ENCODE measurements at places on chromosomes 13 and 19.
A peak's percentile ranks its signal among the peaks of the same experiment; 100 is the strongest.

DNA sequence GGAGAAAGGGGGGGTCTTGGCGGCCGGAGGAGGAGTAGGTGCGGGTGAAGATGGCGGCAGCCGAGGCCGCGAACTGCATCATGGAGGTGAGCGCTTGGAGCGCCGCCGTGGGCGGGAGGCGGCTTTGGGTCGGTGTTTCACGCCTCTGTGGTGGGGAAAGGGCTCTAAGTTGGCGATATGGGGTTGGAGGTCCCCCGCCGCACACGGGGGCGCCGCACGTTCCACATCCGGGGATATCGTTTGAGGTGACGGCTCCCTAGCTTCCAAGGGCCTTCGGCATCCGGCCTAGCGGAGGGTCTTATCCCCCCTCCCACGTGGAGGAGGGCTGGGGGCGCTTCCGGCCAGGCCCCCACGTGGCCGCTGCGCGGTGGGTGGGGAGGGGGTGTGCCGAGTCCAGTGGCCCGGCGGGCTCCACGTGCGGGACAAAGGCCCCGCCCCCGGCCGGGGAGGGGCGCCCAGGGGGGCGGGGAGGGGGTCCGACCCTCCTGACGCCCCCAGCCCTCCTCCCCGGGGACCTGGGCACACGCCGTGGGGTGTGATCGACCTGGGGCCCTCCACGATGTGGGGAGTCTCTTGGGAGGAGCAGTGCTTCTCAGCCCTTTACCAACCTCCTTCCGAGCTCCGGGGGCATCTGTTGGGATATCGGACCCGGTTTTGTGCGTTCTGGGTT is at the start of gene PRMT1:
Gene PRMT1 (plus strand): TSS at position 41 of the 670 bp plus-strand sequence. CDS start 10 bp downstream, at position 51.
- peak within 1 kb of the TSS; percentile 92 for H3K27ac ChIP-seq
- peaks cover 60% of the 10 kb centered on the region for H3K4me1 ChIP-seq
- no peaks in the 10 kb centered on the region for H3K27me3 ChIP-seq
- DNase-seq = no peak
- peak within 1 kb of the TSS; percentile 97 for H3K4me3 ChIP-seq

GRCh38 chr19:2683430-2684003 is 19.0 kb downstream of the GNG7 start:
- no peak overlapping the region for H3K4me3 ChIP-seq
- DNase-seq = no peak
- H3K4me1 ChIP-seq = no peaks in the 10 kb centered on the region
- no peaks in the 10 kb centered on the region for H3K27me3 ChIP-seq
- H3K27ac ChIP-seq = no peak overlapping the region

- H3K4me3 ChIP-seq = no peak overlapping the region
- H3K27me3 ChIP-seq = no peaks in the 10 kb centered on the region
- no peaks in the 10 kb centered on the region for H3K4me1 ChIP-seq
- H3K36me3 ChIP-seq = no peaks in the 10 kb centered on the region
These were observed 39.2 kb upstream of the MIR17HG start for GRCh38 chr13:91308299-91308698.

GRCh38 chr19:15249972-15250639 is 17.9 kb upstream of the EPHX3 start:
- no peak for DNase-seq
- peaks cover 91% of the 10 kb centered on the region for H3K4me1 ChIP-seq
- peaks cover 71% of the 10 kb centered on the region for H3K36me3 ChIP-seq
- H3K4me3 ChIP-seq = peak overlapping the region; percentile 15

- H3K4me3 ChIP-seq = no peak overlapping the region
- H3K36me3 ChIP-seq = peaks cover 10% of the 10 kb centered on the region
- no peaks in the 10 kb centered on the region for H3K27me3 ChIP-seq
These were observed 3.7 kb upstream of the NDUFS7 start for GRCh38 chr19:1379961-1380489.

- H3K27ac ChIP-seq = no peak overlapping the region
- DNase-seq = no peak
- H3K4me1 ChIP-seq = peaks cover 14% of the 10 kb centered on the region
- peak overlapping the region; percentile 26 for H3K4me3 ChIP-seq
These were observed 9.1 kb upstream of the SHISA7 start for GRCh38 chr19:55451965-55452748.

DNA sequence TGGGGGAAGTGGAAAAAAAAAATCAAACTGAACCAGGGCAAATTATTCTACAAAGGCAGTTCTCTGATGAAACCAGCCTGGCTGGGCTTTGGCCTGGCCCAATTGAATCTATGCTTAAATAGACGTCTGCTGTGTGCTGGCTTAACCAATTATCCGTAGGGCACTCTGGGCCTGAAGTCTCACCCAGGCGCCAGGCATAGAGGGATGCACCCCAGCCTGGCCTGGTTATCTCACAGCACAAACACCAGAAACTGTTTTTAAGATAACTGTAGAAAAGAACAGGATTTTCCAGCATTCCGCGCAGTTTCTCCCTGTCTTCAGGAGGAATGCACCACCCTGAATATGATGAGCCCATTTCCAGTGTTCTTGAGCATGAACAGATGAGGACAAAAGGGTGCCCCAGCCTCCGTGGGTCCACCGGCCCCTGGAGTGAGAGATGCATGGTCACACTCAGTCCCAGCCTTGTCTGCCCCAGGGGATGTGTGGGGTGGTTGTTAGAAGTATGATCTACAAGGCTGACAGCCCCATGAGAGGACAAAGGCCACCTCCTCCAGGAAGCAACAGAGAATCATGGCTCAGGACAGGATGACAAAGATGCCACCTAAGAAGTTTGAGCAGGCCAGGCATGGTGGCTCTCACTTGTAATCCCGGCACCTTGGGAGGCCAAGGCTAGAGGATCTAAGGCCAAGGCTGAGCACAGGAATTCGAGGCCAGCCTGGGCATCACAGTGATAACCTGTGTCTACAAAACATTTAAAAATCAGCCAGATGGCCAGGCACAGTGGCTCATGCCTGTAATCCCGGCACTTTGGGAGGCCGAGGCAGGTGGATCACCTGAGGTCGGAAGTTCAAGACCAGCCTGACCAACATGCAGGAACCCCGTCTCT is 50.2 kb downstream of the PEPD start:
- H3K27me3 ChIP-seq = no peaks in the 10 kb centered on the region
- H3K4me3 ChIP-seq = no peak overlapping the region
- H3K36me3 ChIP-seq = peaks cover 36% of the 10 kb centered on the region
- no peak overlapping the region for H3K27ac ChIP-seq
- DNase-seq = no peak

DNA sequence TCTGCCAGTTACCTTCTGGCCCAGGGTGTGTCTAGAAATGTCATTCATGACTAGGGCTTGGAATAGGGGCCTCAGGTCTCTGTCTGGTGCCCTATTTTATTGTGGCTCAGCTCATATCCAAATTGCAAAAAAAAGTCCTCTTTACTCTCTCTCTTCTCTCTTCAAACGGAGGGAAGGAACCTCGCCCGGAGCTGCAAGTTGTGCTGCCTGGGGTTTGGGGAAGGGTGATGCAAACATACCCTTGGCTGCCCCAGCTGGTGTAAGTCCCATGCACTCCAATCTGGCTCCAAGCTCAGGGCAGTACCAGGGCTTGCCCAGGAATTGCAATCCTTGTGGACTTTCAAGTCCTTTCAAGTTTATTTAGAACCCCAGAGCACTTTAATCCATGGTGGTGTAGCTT is 549.6 kb downstream of the PCDH17 start:
- no peak overlapping the region for H3K27ac ChIP-seq
- DNase-seq = no peak
- H3K4me3 ChIP-seq = no peak overlapping the region

GRCh38 chr19:52786078-52786463 is 520 bp downstream of the ZNF600 start:
- no peak for DNase-seq
- H3K4me1 ChIP-seq = peaks cover 16% of the 10 kb centered on the region
- H3K27me3 ChIP-seq = no peaks in the 10 kb centered on the region
- peaks cover 5% of the 10 kb centered on the region for H3K36me3 ChIP-seq
- peak overlapping the region; percentile 66 for H3K4me3 ChIP-seq

GRCh38 chr19:56245121-56245740 is 27.3 kb upstream of the EDDM13 start:
- H3K27me3 ChIP-seq = no peaks in the 10 kb centered on the region
- H3K27ac ChIP-seq = no peak overlapping the region
- H3K4me1 ChIP-seq = no peaks in the 10 kb centered on the region

GRCh38 chr19:28898249-28898648 is 314.7 kb downstream of the UQCRFS1 start:
- H3K36me3 ChIP-seq = no peaks in the 10 kb centered on the region
- no peaks in the 10 kb centered on the region for H3K4me1 ChIP-seq
- H3K4me3 ChIP-seq = no peak overlapping the region
- no peak for DNase-seq
- H3K27me3 ChIP-seq = no peaks in the 10 kb centered on the region

DNA sequence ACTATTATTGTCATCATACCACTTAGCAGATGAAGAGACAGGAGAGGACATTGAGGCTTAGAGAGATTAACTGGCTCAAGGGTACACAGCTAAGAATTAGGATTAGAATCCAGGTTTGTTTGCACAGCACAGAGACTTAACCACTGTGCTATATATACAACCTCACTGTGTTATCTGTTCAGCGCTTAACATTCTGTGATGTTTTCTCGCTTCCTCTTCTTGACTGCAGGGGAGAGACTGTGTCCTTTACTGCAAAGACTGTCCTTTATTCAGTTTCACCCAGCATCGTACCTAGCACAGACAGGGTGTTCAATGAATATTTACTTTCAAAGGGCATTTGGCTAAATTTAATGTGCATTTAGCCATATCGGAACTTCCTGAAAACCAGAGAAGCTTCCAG is 54.9 kb upstream of the PCDH8 start:
- no peaks in the 10 kb centered on the region for H3K27me3 ChIP-seq
- H3K27ac ChIP-seq = no peak overlapping the region
- no peaks in the 10 kb centered on the region for H3K4me1 ChIP-seq
- H3K4me3 ChIP-seq = no peak overlapping the region
- H3K36me3 ChIP-seq = no peaks in the 10 kb centered on the region
- DNase-seq = no peak

GRCh38 chr13:98483601-98484288 is 93.2 kb downstream of the STK24 start:
- no peak for DNase-seq
- peak overlapping the region; percentile 75 for H3K27ac ChIP-seq
- H3K27me3 ChIP-seq = no peaks in the 10 kb centered on the region
- H3K36me3 ChIP-seq = no peaks in the 10 kb centered on the region

DNA sequence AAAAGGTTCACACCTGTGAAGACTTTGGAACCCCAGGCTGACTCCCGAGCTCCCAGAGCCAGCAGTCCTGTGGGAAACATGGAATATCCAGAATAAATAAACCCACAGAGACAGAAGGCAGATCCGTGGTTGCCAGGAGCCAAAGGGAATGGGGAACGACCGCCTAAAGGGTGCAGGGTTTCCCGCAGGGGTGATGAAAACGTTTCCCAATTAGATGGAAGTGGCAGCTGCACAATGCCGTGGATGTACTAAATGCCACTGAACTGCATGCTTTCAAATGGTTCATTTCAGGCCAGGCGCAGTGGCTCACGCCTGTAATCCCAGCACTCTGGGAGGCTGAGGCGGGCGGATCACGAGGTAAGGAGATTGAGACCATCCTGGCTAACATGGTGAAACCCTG is 23.4 kb upstream of the DPRX start:
- no peaks in the 10 kb centered on the region for H3K27me3 ChIP-seq
- no peak for DNase-seq
- no peak overlapping the region for H3K27ac ChIP-seq
- H3K4me1 ChIP-seq = no peaks in the 10 kb centered on the region
- no peak overlapping the region for H3K4me3 ChIP-seq

- H3K27ac ChIP-seq = no peak overlapping the region
- no peak for DNase-seq
- no peaks in the 10 kb centered on the region for H3K27me3 ChIP-seq
- no peak overlapping the region for H3K4me3 ChIP-seq
- H3K4me1 ChIP-seq = no peaks in the 10 kb centered on the region
These were observed 81.6 kb upstream of the ARGLU1 start for GRCh38 chr13:106649495-106649894.

- peaks cover 3% of the 10 kb centered on the region for H3K27me3 ChIP-seq
- H3K36me3 ChIP-seq = no peaks in the 10 kb centered on the region
- H3K4me1 ChIP-seq = peaks cover 26% of the 10 kb centered on the region
- peak within 1 kb of the TSS; percentile 63 for H3K4me3 ChIP-seq
- H3K27ac ChIP-seq = peak within 1 kb of the TSS; percentile 78
- DNase-seq = peak; percentile 94
These were observed at the start of gene ZSCAN1 for GRCh38 chr19:58033741-58034476. Gene ZSCAN1 (plus strand): TSS chr19:58034025. CDS start chr19:58037837, 3,812 bp downstream.
